ENCODE measurements at places on chromosomes 1 and 21.

DNA sequence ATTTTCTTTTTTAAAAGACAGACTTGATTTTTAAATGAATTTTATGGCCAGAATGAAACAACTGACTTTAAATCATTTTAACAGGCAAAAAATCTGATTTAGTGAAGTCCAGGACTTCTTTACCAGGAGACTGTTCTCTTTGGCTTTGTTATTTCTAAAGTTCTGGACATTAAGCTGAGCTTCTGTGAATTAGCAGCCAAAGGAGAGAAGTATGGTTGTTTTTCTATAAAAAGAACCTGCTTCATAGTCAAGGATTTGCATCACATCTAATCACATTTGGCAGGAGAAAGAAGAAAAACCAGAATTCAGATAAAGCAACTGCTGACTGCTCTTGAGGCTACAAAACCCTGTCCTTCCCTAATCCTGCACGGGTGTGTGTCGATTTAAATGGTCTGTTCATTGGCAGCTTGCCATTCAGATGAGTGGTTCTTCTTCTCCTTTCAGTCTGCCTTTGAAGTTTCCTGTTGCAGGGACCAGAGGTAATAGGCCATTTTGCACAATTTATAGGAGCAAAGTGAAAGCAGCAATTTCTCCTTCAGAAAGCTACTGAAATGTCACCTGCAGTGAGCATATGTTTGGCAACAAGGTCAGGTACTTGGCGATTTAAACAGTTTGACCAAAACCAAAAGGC, 215.4 kb downstream of the OLFM3 start:
- no peak for DNase-seq

GRCh38 chr1:44267438-44267837, 54.2 kb downstream of the DMAP1 start:
- no peak for DNase-seq

DNA sequence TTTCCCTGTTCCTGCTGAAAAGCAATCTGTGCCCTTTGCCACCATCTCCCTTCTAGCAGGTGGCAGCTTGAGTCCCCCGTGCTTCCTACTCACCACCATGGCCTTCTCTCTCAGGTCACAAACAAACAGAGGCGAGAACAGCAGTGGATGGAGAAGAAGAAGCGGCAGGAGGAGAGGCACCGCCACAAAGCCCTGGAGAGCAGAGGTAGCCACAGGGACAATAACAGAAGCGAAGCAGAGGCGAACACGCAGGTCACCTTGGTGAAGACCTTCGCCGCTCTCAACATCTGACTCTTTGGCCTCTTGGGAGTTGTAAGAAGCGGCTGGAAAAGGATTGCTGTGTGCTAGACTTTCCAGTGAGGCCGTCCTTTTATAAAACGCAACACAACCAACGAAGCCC, 16.0 kb downstream of the PLA2G2E start:
- no peak for DNase-seq

- DNase-seq, result no peak
These were observed 752.1 kb downstream of the LTN1 start for GRCh38 chr21:28240586-28240985.

DNA sequence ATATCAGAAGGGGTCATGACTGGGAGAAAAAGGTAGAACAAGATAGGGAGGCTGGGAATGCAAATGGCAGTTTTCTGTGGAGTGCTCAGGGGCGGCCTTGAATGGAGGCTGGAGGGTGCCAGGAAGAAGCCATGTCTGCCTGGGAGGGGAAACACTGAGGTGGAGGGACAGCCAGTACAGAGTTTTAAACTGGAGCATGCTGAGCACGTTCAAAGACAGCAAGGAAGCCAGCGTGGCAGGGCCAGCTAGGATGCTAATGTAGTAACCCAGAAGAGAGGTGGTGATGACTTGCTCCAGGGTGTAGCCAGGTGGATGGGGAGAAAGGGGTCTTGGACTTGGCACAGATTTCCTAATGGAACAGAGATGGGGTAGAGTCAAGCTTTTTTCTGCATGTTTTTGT, 445.8 kb upstream of the VAMP3 start:
- no peak for DNase-seq

DNA sequence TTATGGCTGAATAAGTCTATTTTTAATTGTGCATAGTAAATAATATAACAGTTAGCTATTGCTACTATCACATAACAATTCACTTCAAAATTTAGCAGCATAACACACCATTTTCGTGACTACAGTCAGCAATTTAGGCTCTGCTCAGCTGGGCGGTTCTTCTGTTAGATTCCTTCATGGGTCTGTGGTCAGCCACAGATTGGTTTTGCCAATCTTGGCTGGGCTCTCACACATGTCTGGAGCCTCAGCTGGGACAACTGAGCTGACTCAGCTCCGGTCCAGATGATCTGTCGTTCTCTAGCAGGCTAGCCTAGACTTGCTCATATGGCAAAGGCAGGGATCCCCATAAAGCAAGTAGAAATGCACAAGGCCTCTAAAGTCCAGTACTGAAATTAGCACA, 15.1 kb upstream of the CDC42BPA start:
- no peak for DNase-seq
